ENCODE measurements at places on chromosomes 5 and 9.

DNA sequence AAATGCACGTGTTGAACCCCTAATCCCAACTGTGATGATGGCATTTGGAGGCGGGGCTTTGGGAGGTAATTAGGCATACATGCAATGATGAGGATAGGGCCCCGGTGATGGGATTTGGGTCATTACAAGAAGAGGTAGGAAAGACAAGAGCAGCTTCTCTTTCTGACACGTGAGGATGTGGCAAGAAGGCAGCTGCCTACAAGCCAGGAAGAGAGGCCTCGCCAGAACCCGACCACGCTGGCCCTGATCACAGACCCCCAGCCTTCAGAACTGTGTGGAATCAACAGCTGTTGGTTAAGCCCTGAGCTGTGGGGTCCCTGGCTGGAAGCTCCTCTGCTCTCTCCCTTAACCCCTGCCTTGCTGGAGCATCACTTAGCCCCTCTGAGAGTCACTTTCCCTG, 57.5 kb downstream of the COL23A1 start:
- no peaks in the 10 kb centered on the region for H3K27me3 ChIP-seq
- no peaks in the 10 kb centered on the region for H3K4me1 ChIP-seq
- no peaks in the 10 kb centered on the region for H3K36me3 ChIP-seq
- no peak overlapping the region for H3K4me3 ChIP-seq
- H3K27ac ChIP-seq, result no peak overlapping the region

DNA sequence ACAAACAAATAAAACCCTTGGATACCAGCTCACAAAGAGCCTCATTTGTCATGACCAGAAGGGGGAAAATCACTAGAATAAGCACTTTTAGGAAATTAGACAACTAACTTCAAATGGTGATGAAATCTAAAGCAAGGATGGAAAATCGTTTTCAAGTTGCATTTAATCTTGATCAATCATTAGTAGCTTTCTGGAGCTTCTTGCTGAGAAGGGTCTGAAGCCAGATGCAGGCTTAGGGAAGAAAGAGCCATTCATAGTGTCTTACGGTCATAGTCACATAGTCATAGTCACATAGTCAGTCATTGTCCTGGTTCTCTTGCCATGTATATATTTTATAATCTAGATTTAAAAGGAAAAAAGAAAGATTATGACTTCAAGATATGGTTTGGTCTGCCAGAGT, 610.5 kb downstream of the ACTL7B start:
- H3K4me1 ChIP-seq, result no peaks in the 10 kb centered on the region
- no peak overlapping the region for H3K4me3 ChIP-seq
- no peak overlapping the region for H3K27ac ChIP-seq

GRCh38 chr9:128528445-128529160, 23.8 kb upstream of the SPTAN1 start:
- H3K27ac ChIP-seq, result no peak overlapping the region
- peaks cover 51% of the 10 kb centered on the region for H3K36me3 ChIP-seq
- H3K4me1 ChIP-seq, result no peaks in the 10 kb centered on the region
- no peaks in the 10 kb centered on the region for H3K27me3 ChIP-seq

DNA sequence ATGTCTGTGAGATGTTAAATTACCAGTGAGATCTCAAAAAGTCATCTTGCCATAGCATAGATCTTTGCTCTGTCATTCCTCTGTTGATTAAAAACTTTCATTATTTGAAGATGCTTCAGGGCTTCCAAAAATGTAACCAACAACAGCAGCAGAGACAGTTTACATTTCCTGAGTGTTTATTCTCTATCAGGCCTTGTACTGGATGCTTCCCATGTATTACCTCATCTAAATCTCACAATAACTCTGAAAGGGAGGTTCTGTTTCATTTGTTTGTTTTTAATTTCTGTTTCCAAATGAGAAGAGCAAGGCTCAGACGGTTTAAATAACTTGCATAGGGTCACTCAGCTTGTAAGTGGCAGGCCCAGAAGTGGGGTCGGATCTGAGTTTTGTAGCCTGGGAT, 45.2 kb downstream of the MRRF start:
- H3K4me3 ChIP-seq, result no peak overlapping the region
- no peaks in the 10 kb centered on the region for H3K4me1 ChIP-seq
- H3K27me3 ChIP-seq, result no peaks in the 10 kb centered on the region
- H3K27ac ChIP-seq, result no peak overlapping the region
- H3K36me3 ChIP-seq, result peaks cover 34% of the 10 kb centered on the region

- no peaks in the 10 kb centered on the region for H3K4me1 ChIP-seq
- no peak overlapping the region for H3K27ac ChIP-seq
- H3K36me3 ChIP-seq, result no peaks in the 10 kb centered on the region
- DNase-seq, result no peak
- no peaks in the 10 kb centered on the region for H3K27me3 ChIP-seq
- no peak overlapping the region for H3K4me3 ChIP-seq
Observed at GRCh38 chr5:147887026-147887627, 8.6 kb downstream of the SCGB3A2 start.

DNA sequence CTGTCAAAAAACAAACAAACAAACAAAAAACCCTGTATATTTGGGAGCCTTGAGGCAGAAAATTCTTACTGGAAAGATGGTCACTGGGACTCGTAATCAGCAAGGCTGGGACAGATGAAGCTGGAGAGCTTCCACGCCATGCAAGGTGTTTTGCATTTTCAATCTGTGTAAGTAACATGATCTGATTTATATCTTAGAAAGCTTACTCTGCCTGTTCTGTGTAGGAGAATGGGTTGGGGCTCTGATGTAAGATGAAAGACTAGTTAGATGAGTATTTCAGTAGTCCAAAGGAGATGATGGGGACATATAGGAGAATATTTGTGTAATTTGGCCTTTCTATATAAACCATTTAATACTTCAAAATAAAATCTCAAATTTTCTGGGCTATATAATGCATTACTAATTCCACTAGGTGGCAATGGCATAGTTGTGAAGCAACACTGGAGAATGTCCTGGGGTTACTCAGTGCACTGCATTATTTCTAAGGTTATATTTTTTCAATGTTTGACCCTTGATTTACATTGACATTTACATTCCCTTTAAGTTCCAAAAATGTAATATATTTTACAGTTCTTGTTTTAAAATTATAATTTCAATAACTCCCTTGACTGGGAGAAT, 21.9 kb upstream of the FSD1L start:
- no peak overlapping the region for H3K4me3 ChIP-seq
- H3K36me3 ChIP-seq, result no peaks in the 10 kb centered on the region
- H3K27ac ChIP-seq, result no peak overlapping the region
- DNase-seq, result no peak
- H3K4me1 ChIP-seq, result no peaks in the 10 kb centered on the region

- no peaks in the 10 kb centered on the region for H3K36me3 ChIP-seq
- H3K4me3 ChIP-seq, result no peak overlapping the region
- H3K27ac ChIP-seq, result no peak overlapping the region
- no peaks in the 10 kb centered on the region for H3K27me3 ChIP-seq
- no peak for DNase-seq
- H3K4me1 ChIP-seq, result no peaks in the 10 kb centered on the region
Observed at GRCh38 chr5:122435234-122435633, 123.2 kb downstream of the SNCAIP start.

DNA sequence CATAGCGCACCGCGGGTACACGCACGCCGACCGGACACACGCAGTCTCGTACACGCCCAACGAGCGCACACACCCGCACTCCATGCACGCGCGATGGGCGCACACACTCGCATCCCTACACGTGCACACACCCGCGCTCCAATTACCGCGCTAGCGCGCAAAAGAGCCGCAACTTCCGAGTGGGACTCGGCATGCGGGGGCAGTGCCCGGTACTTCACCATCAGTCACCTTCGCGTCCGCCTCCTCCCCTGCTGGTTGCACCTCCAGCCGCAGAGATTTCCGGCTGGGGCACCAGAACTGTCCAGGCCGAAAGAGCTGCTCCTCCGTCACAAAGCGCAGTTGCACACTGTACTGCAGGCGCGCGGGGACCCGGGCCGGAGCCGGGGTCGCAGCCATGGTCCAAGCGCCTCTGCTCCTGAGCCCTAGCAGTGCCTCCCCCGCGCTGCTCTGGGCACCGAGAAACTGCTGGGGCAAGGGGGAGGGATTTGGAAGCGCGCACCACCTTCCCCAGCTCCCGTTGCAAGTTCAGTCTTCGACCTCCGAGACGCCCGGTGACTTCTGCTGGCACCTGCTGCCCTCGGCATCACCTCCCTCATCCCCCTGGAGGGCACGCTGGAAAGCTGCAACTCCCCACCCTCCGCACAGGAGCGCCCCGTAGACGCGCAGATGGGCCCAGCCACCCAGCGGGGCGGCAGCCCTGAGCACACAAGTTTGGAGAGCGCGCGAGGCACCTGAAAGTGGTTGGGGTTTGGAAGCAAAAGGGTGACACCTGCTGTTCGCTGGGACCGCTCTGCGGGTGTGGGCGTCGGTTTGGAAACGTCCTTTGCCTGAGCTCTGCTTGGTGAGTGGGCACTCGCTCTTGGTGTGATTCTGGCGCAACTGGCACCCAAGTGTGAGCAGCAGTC, 337.4 kb upstream of the PUM3 start:
- H3K27me3 ChIP-seq, result no peaks in the 10 kb centered on the region
- H3K4me3 ChIP-seq, result no peak overlapping the region
- H3K4me1 ChIP-seq, result no peaks in the 10 kb centered on the region
- no peaks in the 10 kb centered on the region for H3K36me3 ChIP-seq
- H3K27ac ChIP-seq, result no peak overlapping the region

- H3K4me3 ChIP-seq, result no peak overlapping the region
- no peaks in the 10 kb centered on the region for H3K27me3 ChIP-seq
- no peak overlapping the region for H3K27ac ChIP-seq
- no peak for DNase-seq
Observed at GRCh38 chr5:21765406-21765805, 1087.7 kb downstream of the CDH12 start.

- H3K27me3 ChIP-seq, result no peaks in the 10 kb centered on the region
- no peak overlapping the region for H3K4me3 ChIP-seq
- H3K27ac ChIP-seq, result no peak overlapping the region
- H3K36me3 ChIP-seq, result no peaks in the 10 kb centered on the region
- DNase-seq, result no peak
- no peaks in the 10 kb centered on the region for H3K4me1 ChIP-seq
Observed at GRCh38 chr9:110340306-110340705, 2.6 kb upstream of the TXNDC8 start.

DNA sequence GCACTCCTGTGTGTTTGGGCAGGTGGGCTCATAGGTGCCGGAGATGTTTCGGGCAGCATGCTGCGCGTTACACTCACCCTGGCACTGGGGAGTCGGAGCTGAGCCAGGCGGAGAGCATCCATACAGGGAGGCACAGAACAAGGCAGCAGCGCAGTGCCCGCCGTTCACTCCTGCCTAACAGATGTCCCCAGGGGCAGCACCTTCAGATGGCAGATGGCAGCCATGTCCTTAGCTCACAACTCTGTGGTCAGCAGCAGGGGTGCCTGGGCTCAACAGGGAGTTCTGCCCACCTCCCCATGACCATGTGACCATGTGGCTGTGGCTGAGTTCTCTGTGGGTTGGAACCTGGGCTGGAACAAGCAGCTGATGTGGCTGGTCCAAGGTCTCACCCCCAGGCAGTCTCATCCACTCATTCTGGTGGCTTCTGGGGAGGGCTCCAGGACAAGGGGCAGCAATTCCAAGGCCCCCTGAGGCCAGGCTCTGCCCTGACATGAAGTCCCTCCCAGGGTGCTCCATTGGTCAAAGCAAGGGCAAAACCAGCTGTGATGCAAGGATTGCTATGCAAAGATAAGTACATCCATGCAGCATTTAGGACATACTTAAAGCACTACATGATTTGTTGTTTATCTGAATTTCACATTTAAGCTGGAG, 64.2 kb downstream of the MRPL36 start:
- DNase-seq, result no peak
- no peaks in the 10 kb centered on the region for H3K36me3 ChIP-seq
- H3K4me1 ChIP-seq, result no peaks in the 10 kb centered on the region
- no peak overlapping the region for H3K4me3 ChIP-seq
- no peaks in the 10 kb centered on the region for H3K27me3 ChIP-seq
- no peak overlapping the region for H3K27ac ChIP-seq

- DNase-seq, result no peak
- no peaks in the 10 kb centered on the region for H3K4me1 ChIP-seq
- H3K36me3 ChIP-seq, result no peaks in the 10 kb centered on the region
- no peak overlapping the region for H3K27ac ChIP-seq
- H3K27me3 ChIP-seq, result no peaks in the 10 kb centered on the region
Observed at GRCh38 chr5:107219993-107220392, 450.7 kb downstream of the EFNA5 start.

DNA sequence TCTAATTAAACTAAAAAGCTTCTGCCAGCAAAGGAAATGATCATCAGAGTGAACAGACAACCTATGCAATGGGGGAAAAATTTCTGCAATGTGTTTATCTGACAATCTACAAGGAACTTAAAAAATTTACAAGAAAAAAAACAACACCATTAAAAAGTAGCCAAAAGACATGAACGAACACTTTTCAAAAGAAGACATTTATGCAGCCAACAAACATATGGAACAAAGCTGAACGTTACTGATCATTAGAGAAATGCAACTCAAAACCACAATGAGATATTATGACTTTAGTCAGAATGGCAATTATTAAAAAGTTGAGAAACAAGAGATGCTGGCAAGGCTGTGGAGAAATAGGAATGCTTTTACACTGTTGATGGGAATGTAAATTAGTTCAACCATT, 530.4 kb upstream of the DAB2 start:
- no peak overlapping the region for H3K27ac ChIP-seq
- H3K4me3 ChIP-seq, result no peak overlapping the region
- H3K27me3 ChIP-seq, result no peaks in the 10 kb centered on the region
- H3K4me1 ChIP-seq, result no peaks in the 10 kb centered on the region
- no peaks in the 10 kb centered on the region for H3K36me3 ChIP-seq

DNA sequence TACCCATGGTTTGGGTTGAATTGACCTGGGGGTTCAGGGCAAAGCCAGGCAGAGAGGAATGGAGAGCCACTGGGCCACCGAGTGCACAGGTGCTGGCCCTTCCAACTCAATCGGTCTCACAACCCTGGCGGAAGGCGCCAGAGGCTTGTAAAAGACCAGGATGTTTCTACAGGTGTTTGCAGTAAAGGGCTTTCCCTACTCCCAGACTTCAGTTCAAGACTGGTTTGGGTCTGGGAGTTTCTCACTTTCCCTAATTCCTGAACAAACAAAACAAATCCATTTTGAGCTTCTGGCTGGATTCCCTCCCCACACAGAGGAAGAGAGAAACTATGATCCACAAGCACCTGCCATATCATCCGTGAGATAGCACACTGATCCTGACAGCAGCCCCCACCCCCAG, 125.2 kb upstream of the KLF4 start:
- no peak overlapping the region for H3K27ac ChIP-seq
- DNase-seq, result no peak
- H3K36me3 ChIP-seq, result no peaks in the 10 kb centered on the region
- no peaks in the 10 kb centered on the region for H3K4me1 ChIP-seq
- no peaks in the 10 kb centered on the region for H3K27me3 ChIP-seq
- H3K4me3 ChIP-seq, result no peak overlapping the region

- no peak for DNase-seq
- no peak overlapping the region for H3K4me3 ChIP-seq
- H3K27ac ChIP-seq, result no peak overlapping the region
- H3K36me3 ChIP-seq, result no peaks in the 10 kb centered on the region
- no peaks in the 10 kb centered on the region for H3K27me3 ChIP-seq
Observed at GRCh38 chr5:76867038-76867437, 17.2 kb downstream of the S100Z start.

- H3K4me3 ChIP-seq, result peak overlapping the region; percentile 18
- H3K4me1 ChIP-seq, result peaks cover 94% of the 10 kb centered on the region
- no peak overlapping the region for H3K27ac ChIP-seq
Observed at GRCh38 chr9:92973700-92974099, 26.4 kb downstream of the FGD3 start.

- DNase-seq, result no peak
- H3K4me3 ChIP-seq, result peak overlapping the region; percentile 20
- H3K4me1 ChIP-seq, result peaks cover 50% of the 10 kb centered on the region
- no peaks in the 10 kb centered on the region for H3K27me3 ChIP-seq
- no peaks in the 10 kb centered on the region for H3K36me3 ChIP-seq
- no peak overlapping the region for H3K27ac ChIP-seq
Observed at GRCh38 chr5:178240766-178241165, 8.2 kb upstream of the PHYKPL start.

GRCh38 chr5:142287096-142287972, 37.5 kb downstream of the SPRY4 start:
- no peak overlapping the region for H3K4me3 ChIP-seq
- DNase-seq, result no peak
- no peaks in the 10 kb centered on the region for H3K4me1 ChIP-seq
- H3K36me3 ChIP-seq, result no peaks in the 10 kb centered on the region
- H3K27me3 ChIP-seq, result no peaks in the 10 kb centered on the region

Measured in CD8-positive, alpha-beta memory T cell (primary cell).